ENCODE measurements at places on chromosomes 1 and 21.

DNA sequence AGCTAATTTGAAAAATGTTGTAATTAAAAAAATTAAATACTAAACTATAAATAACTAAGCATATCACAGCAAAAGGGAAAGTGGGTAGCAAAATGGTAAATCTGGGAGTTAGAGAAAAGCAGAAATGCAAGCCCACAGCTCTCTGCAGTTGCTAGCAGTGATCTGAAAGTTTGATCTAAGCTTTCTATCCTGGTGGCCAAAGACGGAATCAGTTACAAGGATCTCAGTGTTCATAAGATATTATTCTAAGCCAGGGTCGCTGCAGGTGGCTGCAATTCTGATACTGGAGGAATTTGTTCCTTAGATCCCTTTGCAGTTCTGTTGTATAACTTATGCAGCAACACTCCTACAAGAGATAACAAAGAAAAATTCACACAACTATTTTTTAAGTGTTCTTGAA lies 363.7 kb downstream of the SETD4 start:
- no peak for DNase-seq

GRCh38 chr1:109756848-109757521 lies 6.7 kb downstream of the EPS8L3 start:
- DNase-seq, result no peak

GRCh38 chr1:242017580-242018233 lies 18.8 kb upstream of the MAP1LC3C start:
- DNase-seq, result peak; percentile 35

DNA sequence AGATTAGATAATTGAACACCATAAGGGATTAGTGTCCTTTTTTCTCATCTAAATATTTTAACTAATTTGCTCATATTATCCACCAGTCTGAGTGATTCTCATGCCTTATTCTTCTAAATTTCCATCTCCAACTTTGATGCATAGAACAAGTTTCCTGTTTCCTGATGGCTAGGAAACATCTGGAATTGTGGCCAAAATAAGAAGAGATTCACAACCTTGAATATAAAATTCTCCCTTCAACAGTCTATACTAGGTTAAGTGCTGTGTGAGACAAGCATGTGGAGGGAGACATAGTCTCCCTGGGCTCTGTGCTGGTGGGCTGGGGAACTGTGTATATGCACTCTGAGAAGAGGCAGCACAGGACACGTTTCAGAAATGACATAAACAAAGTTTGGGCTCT lies 21.6 kb upstream of the ROR1 start:
- no peak for DNase-seq

- no peak for DNase-seq
Observed at GRCh38 chr21:14313300-14313699, 69.6 kb downstream of the HSPA13 start.
